ENCODE measurements at places on chromosomes 16 and 17.
A peak's percentile ranks its signal among the peaks of the same experiment; 100 is the strongest.

DNA sequence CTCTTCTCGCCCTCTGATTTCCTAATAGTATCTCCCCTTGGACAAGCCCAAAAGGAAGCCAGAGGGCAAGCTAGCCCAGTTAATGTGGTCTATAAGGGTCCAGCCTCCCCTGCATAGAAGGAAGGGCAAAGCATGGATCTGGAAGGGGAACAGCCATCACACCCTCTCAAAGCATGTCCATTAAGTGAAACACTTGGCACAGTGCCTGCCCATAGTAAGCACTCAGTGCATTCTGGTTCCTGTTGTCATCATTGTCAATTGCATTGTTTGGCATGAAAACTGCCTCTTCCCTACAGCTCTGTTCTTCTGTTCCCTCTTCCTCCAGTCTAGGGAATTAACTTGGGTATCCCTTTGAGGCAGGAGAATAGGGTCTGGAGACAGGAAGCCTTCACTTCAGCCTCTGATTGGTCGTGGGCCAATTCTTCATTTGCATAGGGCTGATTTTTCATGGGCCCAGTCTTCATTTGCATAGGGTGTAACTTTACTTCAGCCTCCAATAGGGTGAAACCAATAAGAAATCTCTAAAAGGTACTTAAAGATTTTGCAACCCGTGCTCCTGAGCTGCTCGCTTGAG, 81.4 kb downstream of the C17orf67 start:
- DNase-seq = no peak

- DNase-seq = no peak
These were observed 193.8 kb upstream of the TOX3 start for GRCh38 chr16:52740766-52741165.

DNA sequence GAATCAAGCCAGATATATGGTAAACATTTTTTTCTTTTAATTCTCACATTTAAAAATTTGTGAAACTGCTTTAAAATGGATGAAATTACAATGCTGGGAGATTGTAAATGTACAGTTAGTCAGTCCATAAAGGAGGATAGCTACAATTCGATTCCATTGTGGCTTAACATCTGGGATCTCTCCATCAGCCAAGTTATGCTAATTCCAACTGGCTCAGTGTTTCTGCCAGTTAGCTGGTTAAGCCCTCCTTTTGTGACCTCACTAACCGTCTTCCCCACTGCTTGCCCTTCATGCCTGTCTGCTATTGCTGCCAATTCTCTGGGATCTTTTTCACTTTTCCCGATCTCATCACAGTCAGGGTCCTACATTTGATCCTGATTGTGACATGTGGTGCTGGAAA, 1347.6 kb downstream of the CDH11 start:
- DNase-seq = no peak

GRCh38 chr16:15041271-15042004, 14.4 kb downstream of the NTAN1 start:
- DNase-seq = peak; percentile 88

DNA sequence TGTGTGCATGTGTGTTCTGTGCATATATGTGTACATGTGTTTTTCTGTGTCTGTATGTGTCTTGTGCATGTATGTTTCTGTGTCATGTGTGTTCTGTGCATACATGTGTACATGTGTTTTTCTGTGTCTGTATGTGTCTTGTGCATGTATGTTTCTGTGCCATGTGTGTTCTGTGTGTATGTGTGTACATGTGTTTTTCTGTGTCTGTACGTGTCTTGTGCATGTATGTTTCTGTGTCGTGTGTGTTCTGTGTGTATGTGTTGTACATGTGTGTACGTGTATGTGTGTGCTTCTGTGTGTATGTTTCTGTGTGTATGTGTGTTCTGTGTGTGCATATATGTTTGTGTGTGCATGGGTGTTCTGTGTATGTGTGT, 8.4 kb upstream of the RAB37 start:
- no peak for DNase-seq

DNA sequence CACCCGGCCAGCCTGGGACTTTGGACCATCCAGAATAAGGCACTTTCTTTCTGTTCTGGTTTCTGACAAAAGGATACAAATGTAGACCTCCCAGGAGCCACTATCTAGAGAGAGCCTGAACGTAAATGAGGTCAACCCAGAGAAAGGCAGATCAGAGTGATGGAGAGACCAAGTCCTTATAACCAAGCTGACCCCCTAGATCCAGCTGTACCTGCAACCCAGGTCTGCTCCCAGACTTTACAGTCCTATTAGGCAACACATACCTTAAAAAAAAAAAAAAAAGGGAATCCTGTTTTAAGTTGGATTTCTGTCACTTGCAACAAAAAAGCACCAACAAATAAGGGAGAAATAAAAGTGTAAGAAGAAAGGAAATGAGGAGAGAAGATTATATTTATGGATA, 23.2 kb downstream of the CPPED1 start:
- DNase-seq = no peak

GRCh38 chr16:4384509-4384942, 12.9 kb downstream of the VASN start:
- peak; percentile 36 for DNase-seq

DNA sequence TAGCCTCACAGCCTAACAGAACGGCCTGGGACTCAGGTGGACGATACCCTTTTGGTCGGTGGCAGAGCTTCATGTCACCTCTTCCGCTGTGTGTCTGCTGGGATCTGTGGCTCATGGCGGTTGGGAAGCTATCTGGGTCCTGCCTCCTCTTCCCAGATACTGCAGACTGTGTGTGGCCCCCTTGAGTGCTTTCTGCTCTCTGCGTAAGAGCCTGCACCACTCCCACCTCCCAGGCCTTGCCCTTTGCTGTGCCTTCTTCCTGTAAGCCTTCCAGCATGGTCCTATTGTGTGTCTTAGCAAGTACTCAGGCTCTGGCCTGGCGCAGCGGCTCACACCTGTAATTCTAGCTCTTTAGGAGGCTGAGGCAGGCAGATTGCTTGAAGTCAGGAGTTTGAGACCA, 17.5 kb upstream of the ADCY7 start:
- no peak for DNase-seq

DNA sequence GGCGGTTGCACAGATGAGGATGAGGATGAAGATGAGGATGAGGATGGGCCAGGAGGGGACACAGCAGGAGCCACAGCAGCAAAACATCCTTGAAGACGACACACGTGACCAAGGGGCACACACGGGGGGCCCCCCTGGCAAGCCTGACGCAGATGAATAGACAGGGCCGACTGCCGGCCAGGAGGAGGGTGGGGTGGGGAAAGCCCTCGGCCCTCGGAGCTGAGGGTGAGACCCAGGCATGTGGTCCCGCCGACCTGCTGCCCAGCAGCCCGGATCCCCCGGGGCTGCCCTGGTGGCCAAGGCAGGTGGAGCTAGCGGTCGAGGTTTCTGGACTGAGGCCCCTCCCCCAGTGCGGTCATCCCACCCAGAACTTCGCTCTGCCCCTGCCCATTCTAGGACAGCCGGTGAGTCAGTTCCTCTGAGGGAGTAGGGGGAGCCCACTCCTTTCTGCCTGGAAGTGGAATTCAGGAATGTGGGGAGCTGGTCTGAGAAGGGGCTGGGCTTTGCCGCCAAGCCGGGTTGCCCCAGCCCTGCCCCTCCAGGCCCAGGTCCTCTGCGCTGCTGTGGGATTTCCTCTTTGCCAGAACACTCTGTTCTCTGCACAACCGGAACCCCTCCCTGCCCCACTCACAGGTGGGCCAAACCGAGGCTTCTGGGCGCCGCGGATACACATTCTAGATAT, 9.9 kb downstream of the CYGB start:
- DNase-seq = no peak

GRCh38 chr16:50501251-50501650, 46.9 kb upstream of the NKD1 start:
- no peak for DNase-seq

- no peak for DNase-seq
These were observed 8.3 kb downstream of the OTOP3 start for GRCh38 chr17:74943808-74944522.

- DNase-seq = no peak
These were observed 62.0 kb upstream of the NUDT7 start for GRCh38 chr16:77660311-77660710.

DNA sequence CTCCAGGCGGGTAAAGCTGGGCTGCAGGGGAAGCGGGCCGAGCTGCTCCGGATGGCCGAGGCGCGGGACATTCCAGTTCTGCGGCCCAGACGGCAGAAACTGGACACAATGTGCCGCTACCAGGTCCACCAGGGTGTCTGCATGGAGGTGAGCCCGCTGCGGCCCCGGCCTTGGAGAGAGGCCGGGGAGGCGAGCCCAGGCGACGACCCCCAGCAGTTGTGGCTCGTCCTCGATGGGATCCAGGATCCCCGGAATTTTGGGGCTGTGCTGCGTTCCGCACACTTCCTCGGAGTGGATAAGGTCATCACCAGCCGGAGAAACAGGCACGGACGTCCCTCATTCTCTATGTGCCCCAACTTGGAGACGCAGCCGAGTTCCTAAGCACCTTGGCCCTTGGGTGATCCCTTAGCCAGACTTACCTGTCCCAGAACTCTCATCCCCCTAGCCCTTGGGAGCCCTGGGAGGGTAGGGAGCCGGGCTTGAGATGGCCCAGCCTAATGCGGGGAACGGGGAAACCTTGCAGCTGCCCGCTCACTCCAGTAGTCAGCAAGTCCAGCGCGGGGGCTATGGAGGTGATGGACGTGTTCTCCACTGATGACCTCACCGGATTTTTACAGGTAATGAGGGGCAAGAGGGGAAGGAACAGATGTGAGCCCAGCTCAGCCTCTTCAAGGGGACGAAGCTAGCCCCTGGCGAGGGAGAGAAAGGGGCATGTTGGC, 806 bp downstream of the MRM1 start:
- DNase-seq = no peak

DNA sequence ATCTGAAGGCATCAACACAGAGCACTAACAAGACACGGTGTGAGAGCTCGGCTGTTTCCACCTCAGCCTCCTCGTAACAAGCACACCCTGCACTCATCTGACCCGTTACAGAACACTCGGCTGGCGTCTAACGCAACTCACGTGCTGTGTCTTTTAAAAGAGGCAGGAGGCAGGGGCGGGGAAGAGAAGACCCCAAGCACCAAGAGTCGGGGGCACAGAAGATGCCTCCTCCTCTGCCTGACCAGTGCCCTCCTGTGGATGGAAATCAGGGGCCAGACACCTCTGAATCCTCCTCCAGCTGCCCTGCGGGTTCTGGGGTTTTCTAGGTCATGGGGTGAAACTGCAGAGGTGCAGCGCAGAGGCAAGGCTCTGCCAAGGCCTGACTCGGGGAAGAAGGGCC, 74.3 kb downstream of the ZNF778 start:
- no peak for DNase-seq

GRCh38 chr17:49582055-49582722, 6.5 kb downstream of the NXPH3 start:
- no peak for DNase-seq

DNA sequence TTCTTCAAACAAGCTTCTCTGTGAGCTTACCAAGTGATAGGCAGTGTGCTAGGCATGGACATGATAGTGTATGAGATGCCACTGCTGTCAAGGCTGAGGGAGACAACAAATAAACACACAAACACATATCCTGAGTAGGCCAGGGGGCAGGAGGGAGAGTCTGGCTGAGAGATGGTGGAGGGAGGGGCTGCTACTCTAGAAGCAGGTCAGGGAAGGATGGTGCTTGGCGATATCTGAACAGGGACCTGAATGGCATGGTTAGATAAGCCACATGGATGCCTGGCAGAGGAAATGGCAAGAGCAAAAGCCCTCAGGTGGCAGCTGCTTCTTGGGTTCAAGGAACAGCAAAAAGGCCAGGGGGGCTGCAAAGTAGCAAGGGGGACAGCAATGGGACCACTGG, 8.6 kb upstream of the CHST6 start:
- DNase-seq = no peak

DNA sequence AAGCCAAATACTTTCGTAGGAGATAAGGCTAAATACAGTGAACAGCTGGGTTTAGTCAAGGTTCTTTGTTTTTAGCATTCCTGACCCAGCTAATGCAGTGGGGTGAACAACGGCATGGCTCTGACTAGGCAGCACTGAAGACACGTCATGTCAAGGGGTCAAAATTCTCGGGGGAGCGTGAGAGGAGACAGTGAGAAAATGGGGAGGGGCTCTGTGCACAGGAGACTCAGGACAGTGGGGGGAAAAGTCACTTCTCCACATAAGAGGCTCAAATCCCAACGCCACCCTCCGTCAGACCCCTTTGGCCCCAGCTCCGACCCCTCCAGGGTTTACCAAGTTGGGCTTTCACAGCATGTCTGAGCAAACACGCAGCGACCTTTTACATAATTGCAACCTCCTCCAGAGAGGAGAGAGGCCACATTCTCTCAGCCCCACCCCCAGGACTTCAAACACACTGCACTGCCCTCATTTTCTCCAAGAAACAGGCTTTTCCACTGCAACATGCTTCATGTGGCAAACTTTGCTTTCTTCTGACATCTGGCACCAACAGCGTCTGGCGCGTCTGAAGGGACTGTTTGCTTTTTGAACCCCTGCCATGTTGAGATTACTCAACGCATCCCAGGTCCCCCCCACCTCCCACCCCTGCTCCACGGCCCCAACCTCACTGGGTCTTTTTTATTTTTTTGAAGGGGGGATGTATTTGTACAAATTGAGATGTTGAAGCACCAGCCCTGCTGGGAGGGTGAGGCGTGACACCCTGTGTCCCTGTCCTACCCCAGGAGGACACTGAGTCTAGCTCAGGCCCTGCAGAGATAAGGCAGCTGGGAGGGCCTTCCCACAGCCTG, 30.0 kb downstream of the AXIN2 start:
- DNase-seq = no peak
